Body of pancreas (tissue), 4 donors: ENCODE measurements at places on chromosomes 16 and 17. TPM values are rescaled to one million over a fixed set of nuclear protein-coding genes. Genes with fewer than 3 reads are reported as not detected.

GRCh38 chr17:82863941-82864712 is 24.3 kb upstream of the ZNF750 start:
- H3K27ac ChIP-seq = no peak overlapping the region
- no peak overlapping the region for H3K4me3 ChIP-seq
- H3K36me3 ChIP-seq = no peaks in the 10 kb centered on the region
- H3K27me3 ChIP-seq = no peaks in the 10 kb centered on the region

GRCh38 chr16:82083710-82084353 is 48.8 kb downstream of the HSD17B2 start:
- no peak for DNase-seq
- H3K27me3 ChIP-seq = no peaks in the 10 kb centered on the region
- H3K27ac ChIP-seq = no peak overlapping the region
- H3K4me3 ChIP-seq = no peak overlapping the region
- no peaks in the 10 kb centered on the region for H3K4me1 ChIP-seq

The SMIM36 gene
- total RNA-seq = not detected

- no peak overlapping the region for H3K4me3 ChIP-seq
- H3K27me3 ChIP-seq = no peaks in the 10 kb centered on the region
- peaks cover 38% of the 10 kb centered on the region for H3K4me1 ChIP-seq
- DNase-seq = no peak
Observed at GRCh38 chr17:28113269-28113668, 70.8 kb downstream of the NLK start.

DNA sequence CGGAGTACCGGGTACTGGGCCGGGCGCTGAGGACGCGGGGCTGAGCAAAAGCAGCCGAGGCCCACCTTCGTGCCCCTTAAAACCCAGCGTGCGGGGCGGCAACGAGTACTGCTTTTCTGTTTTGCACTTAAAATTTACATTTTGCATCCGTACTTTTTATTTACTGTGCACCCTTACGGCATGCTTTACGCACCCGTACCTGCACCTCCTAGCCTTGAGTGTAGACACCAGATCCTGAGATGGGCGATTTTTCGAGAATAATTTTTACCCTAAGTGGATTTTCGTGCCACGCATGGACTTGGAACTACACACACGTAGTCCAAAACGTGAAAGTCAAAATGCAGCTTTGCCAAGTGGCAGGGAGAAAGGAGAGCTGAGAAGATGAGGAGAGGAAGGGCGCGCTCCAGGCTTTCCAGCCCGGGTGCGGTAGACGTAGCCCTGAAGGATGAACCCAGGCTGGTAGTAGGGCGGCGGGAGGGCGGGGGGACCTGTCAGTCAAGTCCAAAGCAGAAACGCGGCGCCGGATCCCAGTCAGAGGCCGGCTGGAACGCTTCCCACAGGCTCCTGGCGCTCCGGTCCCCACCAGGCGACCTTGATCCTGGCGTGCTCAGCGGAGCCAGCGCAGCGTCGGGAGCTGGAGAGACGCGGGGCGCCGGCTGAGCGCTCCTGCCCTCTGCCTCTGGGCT is 1.2 kb upstream of the CBLN1 start:
- peak; percentile 64 for DNase-seq
- no peaks in the 10 kb centered on the region for H3K36me3 ChIP-seq
- peaks cover 33% of the 10 kb centered on the region for H3K4me1 ChIP-seq
- H3K27ac ChIP-seq = no peak overlapping the region

- DNase-seq = no peak
- H3K4me3 ChIP-seq = no peak overlapping the region
- no peak overlapping the region for H3K27ac ChIP-seq
- peaks cover 48% of the 10 kb centered on the region for H3K4me1 ChIP-seq
- no peaks in the 10 kb centered on the region for H3K27me3 ChIP-seq
- no peaks in the 10 kb centered on the region for H3K36me3 ChIP-seq
Observed at GRCh38 chr17:2405247-2405926, 4.5 kb upstream of the MNT start.

The C17orf100 gene
- total RNA-seq = 6.2 TPM

DNA sequence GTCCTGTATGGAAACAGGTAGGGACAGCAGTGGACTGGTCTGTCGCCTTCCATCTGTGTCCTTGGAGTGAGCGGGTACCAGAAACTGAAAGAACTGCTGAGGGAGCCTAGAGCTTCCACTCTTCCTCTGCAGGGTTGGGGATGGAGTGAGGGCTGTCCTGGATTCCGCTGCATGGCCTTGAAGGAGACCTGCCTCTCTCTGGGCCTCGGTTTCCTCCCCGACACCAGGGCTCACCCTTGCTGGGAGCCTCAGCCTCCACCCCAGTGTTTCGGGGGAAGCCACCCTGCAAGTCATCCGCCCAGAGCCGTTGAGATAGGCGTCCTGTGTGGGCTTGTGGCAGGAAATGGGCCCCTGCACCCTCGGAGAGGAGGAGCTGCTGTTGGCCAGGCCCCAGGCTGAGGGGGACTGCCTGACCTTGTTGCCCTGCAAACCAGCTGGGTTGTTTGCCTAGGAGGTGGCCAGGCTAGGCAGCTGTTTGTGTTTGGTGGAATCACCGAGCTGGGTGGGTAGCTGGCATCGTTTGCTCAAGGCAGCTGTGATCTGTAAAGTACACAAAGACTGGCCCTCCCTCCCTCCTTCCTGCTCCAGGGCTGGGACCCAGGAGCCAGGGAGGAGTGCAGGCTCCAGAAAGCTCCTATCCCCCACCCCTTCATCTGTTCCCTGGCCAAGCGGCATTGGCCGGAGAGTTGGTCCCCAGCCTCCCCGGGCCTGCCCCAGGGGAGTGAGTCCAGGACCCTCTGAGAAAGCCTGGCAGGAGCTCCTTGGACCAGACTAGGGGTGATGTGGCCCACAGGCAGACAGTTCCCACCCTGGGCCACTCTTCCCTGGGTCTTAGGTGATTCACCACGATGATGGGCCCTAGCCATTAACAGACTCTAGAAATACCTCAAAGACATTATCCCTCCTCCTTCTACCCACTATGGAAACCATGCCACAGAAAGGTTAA is 1.3 kb downstream of the RAB37 start:
- H3K4me1 ChIP-seq = peaks cover 19% of the 10 kb centered on the region
- H3K27me3 ChIP-seq = no peaks in the 10 kb centered on the region
- no peak overlapping the region for H3K4me3 ChIP-seq
- no peak overlapping the region for H3K27ac ChIP-seq

- no peaks in the 10 kb centered on the region for H3K4me1 ChIP-seq
- peaks cover 14% of the 10 kb centered on the region for H3K36me3 ChIP-seq
- no peak for DNase-seq
- H3K27ac ChIP-seq = no peak overlapping the region
- H3K27me3 ChIP-seq = no peaks in the 10 kb centered on the region
- no peak overlapping the region for H3K4me3 ChIP-seq
Observed at GRCh38 chr17:39487946-39488345, 26.7 kb downstream of the CDK12 start.

DNA sequence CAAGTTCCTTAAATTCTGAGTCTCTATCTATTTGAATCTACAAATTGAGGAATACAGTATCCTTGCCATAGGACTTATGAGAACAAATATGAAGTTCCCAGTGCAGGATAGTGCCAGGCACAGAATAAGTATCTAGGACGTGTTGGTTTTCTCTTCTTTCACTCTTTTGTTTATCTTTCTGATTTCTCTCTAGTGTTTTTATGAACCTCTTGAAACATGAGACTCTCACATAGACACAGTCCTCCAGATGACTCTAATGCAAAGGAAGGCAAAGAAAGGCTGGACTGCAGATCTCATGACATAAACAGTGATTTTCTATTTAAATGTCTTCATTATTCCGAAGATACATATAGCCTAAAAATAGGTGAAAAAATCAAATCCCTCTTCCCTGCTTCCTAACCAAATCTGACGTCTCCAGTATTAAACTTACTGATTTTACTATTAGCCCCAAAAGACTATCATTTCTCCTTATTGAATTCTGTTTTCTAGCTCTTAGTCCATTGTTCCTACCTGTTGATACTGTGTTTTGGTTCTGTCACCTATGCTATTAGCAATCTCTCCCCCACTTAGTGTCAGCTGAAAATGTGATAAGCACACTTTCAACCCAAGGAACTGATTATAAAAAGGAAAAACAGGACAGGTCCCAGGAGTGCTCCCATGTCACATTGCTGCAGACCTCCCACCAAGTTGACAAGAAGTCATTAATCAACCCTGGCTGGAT is 24.9 kb upstream of the ADAMTS18 start:
- no peak overlapping the region for H3K27ac ChIP-seq
- no peak for DNase-seq
- H3K36me3 ChIP-seq = no peaks in the 10 kb centered on the region
- no peaks in the 10 kb centered on the region for H3K4me1 ChIP-seq
- no peak overlapping the region for H3K4me3 ChIP-seq
- no peaks in the 10 kb centered on the region for H3K27me3 ChIP-seq

- H3K4me3 ChIP-seq = no peak overlapping the region
- DNase-seq = peak; percentile 48
- peaks cover 85% of the 10 kb centered on the region for H3K4me1 ChIP-seq
- H3K27me3 ChIP-seq = no peaks in the 10 kb centered on the region
Observed at GRCh38 chr16:2482708-2483534, 8.0 kb downstream of the TBC1D24 start.

The DNAH2 gene
- total RNA-seq = 0.66 TPM

- H3K4me1 ChIP-seq = no peaks in the 10 kb centered on the region
- H3K4me3 ChIP-seq = no peak overlapping the region
- DNase-seq = no peak
- H3K36me3 ChIP-seq = no peaks in the 10 kb centered on the region
- H3K27ac ChIP-seq = no peak overlapping the region
Observed at GRCh38 chr17:58233543-58233942, 4.8 kb upstream of the LPO start.

The APOBR gene
- total RNA-seq = 2.0 TPM

DNA sequence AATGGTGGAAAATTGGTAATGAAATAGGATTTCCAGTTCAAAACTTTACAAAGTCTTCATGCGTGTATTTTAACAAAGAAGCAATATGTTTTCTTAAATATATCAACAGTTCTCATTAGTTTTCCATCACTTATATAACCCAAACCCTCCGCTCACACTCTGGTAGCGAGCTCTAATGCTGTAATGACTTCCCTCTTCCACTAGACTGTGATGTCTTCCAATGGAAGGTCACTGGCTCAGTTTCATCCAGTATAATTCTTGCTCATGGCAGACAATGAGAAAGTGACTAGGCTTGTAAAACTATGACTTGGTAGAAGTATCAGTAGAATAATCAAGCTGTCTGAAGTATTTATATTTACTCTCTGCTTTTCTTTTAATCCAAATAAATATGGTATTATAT is 32.8 kb downstream of the NETO2 start:
- H3K36me3 ChIP-seq = no peaks in the 10 kb centered on the region
- H3K27me3 ChIP-seq = no peaks in the 10 kb centered on the region
- H3K4me3 ChIP-seq = no peak overlapping the region
- no peak overlapping the region for H3K27ac ChIP-seq
- DNase-seq = no peak

- no peak overlapping the region for H3K4me3 ChIP-seq
- H3K27me3 ChIP-seq = no peaks in the 10 kb centered on the region
- no peaks in the 10 kb centered on the region for H3K4me1 ChIP-seq
- no peak for DNase-seq
- H3K27ac ChIP-seq = no peak overlapping the region
- H3K36me3 ChIP-seq = no peaks in the 10 kb centered on the region
Observed at GRCh38 chr17:10192461-10192860, 5.9 kb downstream of the GAS7 start.

DNA sequence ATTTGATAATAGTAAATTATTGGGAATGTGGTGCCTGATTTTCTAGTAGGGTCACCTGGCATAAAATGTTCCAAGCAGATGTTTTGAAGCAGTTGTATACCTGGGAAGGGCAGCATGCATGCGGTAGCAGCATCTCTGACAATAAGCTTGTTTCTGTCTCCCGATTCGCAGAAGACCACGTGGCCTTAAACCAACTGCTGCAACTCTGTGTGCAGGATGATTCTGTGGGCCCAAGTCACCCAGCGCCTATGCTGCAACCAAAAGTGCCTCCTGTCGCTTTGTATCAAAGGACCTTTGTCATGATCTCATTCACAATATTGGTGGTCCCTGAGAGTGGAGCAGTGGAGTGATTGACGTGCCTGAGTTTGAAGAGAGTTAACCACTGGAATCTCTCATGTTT is 8.1 kb downstream of the NDEL1 start:
- H3K27me3 ChIP-seq = no peaks in the 10 kb centered on the region
- no peak overlapping the region for H3K27ac ChIP-seq
- no peak overlapping the region for H3K4me3 ChIP-seq
- DNase-seq = no peak
- H3K4me1 ChIP-seq = no peaks in the 10 kb centered on the region

GRCh38 chr17:60525328-60525684 is 736 bp downstream of the APPBP2 start:
- no peaks in the 10 kb centered on the region for H3K36me3 ChIP-seq
- DNase-seq = peak; percentile 55
- H3K4me1 ChIP-seq = peaks cover 25% of the 10 kb centered on the region
- H3K27ac ChIP-seq = peak overlapping the region; percentile 98

The TP53TG3C gene
- not detected for total RNA-seq

DNA sequence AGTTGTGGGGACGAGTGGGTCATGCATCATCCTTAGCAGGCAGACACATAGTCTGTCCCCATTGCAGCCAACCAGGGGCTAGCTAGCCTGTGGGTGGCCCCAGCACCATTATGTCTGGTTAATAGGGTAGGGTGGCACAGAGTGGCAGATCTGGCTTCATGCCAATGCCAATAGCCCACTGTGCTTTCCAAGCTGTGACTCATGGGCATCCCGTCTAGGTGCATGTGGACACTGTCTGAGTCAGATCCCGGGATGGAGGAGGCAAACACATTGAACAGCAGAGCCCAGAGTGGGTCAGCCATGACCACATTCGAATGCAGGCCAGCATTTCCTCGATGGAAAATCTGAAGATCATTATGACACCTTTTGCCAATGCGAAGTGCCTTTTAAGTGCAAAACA is 2.5 kb downstream of the HS3ST2 start:
- peaks cover 18% of the 10 kb centered on the region for H3K4me1 ChIP-seq
- H3K27ac ChIP-seq = no peak overlapping the region
- DNase-seq = no peak
- no peaks in the 10 kb centered on the region for H3K36me3 ChIP-seq
- no peak overlapping the region for H3K4me3 ChIP-seq

The PERCC1 gene
- not detected for total RNA-seq

DNA sequence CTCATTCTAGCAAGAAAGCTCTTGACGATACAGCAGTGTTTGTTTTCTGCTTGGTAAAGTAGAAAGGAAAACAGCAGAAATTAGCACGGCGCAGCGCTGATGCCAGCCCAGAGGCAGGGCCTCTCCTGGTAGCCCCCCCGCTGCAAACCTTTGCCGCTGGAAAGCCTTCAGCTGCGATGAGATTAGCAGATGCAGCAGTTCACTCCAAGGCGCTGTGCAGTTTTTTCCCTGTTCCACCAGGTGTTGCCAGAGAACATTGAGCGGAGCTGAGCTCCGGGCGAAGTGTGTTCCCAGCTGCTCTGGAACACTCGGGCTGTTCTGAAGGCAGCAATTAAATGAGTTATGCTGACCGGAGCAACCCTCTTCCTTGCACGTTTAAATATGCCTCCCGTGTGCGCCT is 72.5 kb downstream of the RBFOX1 start:
- H3K4me3 ChIP-seq = no peak overlapping the region
- H3K27me3 ChIP-seq = no peaks in the 10 kb centered on the region
- H3K36me3 ChIP-seq = no peaks in the 10 kb centered on the region
- DNase-seq = peak; percentile 28
- H3K4me1 ChIP-seq = no peaks in the 10 kb centered on the region

GRCh38 chr17:58786586-58787295 is 31.1 kb downstream of the PPM1E start:
- DNase-seq = peak; percentile 24
- no peaks in the 10 kb centered on the region for H3K27me3 ChIP-seq
- H3K4me3 ChIP-seq = no peak overlapping the region
- no peaks in the 10 kb centered on the region for H3K36me3 ChIP-seq
